Esophagus muscularis mucosa (tissue), 4 donors: ENCODE measurements at places on chromosomes 1 and 21. TPM values are rescaled to one million over a fixed set of nuclear protein-coding genes. Genes with fewer than 3 reads are reported as not detected.

The TMPRSS15 gene
- total RNA-seq: not detected

DNA sequence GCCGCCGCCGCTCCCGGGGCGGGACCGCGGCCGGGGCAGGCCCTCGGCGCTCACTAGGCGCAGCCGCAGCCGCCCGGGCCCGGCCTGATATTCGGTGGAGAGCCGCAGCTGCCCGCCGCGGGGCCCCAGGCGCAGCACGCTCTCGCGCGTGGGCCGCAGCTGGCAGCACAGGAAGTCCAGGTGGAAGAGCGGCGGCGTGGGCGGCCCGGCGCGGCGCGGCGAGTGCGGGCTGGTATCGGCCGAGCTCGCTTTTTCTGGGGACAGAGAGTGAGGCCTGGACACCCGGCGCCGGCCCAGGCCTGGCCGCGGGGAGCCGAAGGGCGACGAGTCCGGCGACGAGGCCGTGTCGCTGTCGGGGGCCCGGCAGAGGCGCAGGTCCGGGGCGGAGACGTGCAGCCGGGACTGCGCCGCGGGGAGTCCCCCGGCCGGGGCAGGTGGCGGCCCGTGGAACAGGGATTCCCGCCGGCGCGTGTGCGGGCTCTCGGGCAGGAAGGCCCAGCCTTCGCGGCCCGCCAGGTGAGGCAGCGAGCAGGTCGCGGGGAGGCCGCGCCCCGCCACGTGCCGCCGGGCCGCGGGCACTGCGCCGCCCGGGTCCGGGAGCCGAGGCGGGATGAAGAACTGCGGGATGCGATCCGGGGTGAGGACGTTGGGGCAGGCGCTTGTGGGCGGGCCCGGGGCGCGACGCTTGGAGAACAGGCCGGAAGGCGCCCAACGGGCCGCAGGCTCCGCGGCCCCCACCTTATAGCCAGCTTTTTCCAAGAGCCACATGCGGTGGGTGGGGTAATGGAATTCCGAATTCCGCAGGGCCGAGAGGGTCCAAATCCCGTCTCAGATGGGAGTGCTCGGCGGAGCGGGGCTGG is 1.2 kb downstream of the C2CD4D start:
- DNase-seq: no peak

- no peak for DNase-seq
Measured at GRCh38 chr1:36968730-36969129, 65.6 kb downstream of the GRIK3 start.

DNA sequence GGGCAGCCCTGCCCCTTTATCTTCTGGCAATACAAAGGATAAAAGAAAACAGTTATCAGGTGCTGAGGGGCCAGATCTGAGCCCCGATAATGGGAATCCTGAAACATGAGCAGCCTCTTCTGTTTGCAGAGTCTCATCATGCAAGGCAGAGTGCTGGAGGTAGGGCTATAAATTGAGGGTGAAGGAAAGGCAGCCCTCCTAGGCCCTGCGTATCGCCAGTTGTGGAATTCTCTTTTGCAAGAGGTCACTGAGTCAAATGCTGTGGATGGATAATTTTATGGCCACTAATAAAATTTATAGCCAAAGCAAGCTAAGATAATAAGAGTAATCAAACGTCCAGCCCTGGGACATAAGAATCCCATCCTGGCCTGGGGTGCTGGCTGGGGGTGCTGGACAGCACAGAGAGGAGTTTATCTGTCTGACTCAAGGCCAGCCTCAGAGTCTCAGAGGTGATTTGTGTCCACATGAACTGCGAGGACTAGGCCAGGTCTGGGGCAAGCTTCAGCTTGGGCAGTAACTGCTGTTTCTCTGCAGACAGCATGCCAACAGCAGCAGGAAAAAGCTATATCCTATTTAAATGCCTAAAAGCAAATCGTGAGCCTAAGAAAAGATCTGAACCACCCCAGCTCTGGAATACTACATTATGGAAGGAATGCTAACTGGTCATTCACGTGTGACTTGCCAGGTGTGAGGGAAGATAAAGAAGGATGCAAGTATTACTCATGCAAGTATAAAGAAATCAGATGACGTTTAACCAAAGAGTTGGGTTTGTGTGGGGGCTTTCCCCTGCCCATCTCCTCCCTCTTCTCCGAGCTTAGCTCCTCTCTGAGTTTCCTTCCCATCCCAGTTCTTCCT is 254.8 kb downstream of the KIF26B start:
- no peak for DNase-seq

The CYP4A22 gene
- 0.19 TPM for total RNA-seq

GRCh38 chr1:178399177-178399728 is 97.5 kb downstream of the CLEC20A start:
- no peak for DNase-seq

DNA sequence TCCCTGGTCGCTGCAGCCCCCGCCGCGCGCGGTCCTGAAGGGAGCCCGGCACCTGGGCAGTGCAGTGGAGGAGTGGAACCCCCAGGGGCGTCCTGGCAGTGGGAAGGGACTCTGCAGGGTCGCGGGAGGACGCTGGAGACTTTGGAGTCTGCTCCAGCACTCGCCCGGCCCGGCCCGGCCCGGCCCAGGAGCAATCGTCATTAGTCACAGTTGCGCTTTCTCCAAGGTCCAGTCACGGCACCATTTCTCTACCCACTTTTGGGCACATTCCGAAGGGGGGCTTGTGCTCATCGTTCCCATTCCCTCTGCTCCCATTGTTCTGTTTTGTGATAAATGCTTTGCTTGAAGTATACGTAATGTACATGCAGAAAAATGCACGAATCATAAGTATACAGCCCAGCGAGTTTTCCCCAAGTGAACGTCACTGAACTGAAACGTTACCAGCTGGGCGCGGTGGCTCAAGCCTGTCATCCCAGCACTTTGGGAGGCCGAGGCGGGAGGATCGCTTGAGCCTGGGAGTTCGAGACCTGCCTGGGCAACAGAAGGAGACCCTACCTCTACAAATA is 999 bp downstream of the THAP3 start:
- DNase-seq: no peak

GRCh38 chr1:115073298-115074087 is 15.8 kb downstream of the TSPAN2 start:
- no peak for DNase-seq

DNA sequence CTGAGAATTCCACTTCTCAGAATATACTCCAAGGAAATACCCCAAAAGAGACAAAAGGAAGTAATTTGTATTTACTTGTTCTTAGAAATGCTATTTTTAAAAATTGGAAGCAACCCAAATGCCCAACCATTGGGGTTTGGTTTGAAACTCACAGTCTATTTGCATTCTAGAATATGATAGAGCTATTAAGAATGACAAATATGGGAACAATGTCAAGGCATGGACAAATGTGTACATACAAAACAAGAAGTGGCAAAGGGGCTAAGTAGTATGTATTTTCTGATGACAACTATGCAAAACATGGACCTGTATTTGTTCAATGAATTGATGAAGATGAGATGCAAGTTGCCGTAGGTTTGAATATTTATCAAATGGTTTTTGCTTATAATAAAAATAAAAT is 32.8 kb downstream of the KCNA2 start:
- no peak for DNase-seq

GRCh38 chr1:67589519-67590233 is 95.3 kb upstream of the GADD45A start:
- no peak for DNase-seq

The TMEM54 gene
- total RNA-seq: 105 TPM
